ENCODE measurements at places on chromosomes 2 and 18. TPM values are rescaled to one million over a fixed set of nuclear protein-coding genes. Genes with fewer than 3 reads are reported as not detected.

Gene MCEE
- 16.3 TPM for total RNA-seq

Gene GPBAR1
- 0.82 TPM for total RNA-seq

GRCh38 chr2:233824373-233824772 is 30.0 kb downstream of the HJURP start:
- no peaks in the 10 kb centered on the region for H3K36me3 ChIP-seq
- H3K4me1 ChIP-seq = no peaks in the 10 kb centered on the region
- no peak overlapping the region for H3K27ac ChIP-seq
- peaks cover 10% of the 10 kb centered on the region for H3K27me3 ChIP-seq
- H3K4me3 ChIP-seq = no peak overlapping the region
- no peak for DNase-seq

DNA sequence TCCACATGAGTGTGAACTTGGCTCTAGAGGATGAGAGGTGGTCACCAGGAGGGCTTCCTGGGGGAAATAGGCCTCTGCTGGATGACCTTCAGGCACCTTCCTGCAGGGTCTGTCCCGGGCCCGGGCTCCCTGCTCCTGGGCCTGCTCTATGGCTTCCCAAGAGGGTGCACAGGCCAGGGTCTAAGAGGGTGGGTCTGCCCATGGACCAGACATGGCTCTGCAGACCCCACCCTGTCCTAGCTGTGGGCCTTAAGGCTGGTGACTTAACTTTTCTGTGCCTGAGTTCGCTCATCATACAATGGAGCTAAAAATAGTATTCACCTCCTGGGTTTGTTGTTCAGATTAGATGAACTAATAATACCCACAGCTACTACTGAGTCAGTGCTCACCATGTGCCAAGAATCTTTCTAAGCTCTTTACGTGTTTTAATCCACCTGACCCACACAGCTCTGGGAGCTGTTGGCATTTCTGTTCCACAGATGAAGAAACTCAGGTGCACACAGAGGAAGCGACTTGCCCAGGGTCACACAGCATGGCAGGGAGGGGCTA is 14.4 kb downstream of the INHBB start:
- H3K4me3 ChIP-seq = no peak overlapping the region
- H3K4me1 ChIP-seq = no peaks in the 10 kb centered on the region
- H3K27ac ChIP-seq = no peak overlapping the region
- H3K36me3 ChIP-seq = no peaks in the 10 kb centered on the region
- no peaks in the 10 kb centered on the region for H3K27me3 ChIP-seq

DNA sequence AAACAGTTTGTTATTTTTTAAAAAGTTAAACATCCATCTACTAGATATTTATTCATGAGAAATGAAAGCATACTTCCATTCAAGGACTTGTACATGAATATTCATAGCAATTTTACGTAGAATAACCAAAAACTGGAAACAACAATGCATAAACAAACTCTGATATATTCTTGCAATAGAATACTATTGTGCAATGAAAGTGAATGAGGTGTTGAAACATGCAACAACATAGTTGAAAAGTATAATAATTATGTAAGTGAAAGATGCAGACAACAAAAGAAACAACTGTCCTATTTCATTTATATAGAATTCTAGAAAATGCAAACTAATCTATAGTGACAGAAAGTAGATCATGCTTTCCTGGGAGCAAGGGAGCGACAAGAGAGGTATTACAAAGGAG is 206.6 kb upstream of the KLHL29 start:
- no peak overlapping the region for H3K4me3 ChIP-seq
- no peak for DNase-seq
- H3K27ac ChIP-seq = no peak overlapping the region
- H3K36me3 ChIP-seq = no peaks in the 10 kb centered on the region
- H3K27me3 ChIP-seq = no peaks in the 10 kb centered on the region

DNA sequence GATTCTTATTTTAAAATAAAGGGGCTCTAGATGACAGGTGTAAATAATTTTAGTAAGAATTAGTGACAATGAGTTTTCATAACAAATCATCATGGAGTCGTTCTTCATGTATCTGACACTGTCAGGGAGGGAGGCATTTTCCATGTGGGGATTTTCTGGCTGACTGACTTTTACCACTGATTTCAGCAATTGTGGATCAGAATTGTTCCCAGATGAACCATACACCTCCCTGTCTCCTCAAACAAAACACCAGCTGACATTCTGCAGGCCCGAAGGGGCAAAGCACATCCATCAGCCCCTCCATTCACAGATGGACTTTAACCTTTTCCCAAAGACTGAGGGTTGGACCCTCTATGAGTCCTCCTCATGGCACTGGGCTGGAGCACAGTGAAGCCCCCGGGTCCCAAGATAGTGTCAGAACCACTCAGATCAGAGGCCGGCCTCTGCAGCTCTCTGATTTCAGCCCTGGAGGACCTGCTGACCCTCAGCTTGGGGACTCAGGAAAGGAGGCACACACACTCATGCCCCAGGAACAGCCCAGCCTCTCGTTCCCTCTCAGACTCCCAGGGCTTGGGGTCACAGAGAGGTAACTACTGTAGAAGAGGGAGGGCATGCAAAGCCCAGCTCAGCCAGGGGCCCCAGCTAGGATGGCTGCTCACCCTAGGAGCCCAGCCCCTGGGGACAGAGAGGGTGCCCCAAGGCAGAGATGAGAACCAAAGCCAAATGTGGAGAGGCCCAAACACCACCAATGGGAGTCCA is 43.2 kb upstream of the LOXHD1 start:
- H3K27me3 ChIP-seq = peaks cover 11% of the 10 kb centered on the region
- no peak overlapping the region for H3K27ac ChIP-seq
- H3K4me1 ChIP-seq = no peaks in the 10 kb centered on the region
- H3K36me3 ChIP-seq = peaks cover 1% of the 10 kb centered on the region

Data from activated CD8-positive, alpha-beta memory T cell treated with anti-CD3 and anti-CD28 coated beads, Interleukin-2, amount 10 ng/mL, durations not matched to agents 7 days and 5 days (primary cell).